T-helper 2 cell (primary cell): ENCODE measurements at places on chromosomes 4 and X.

DNA sequence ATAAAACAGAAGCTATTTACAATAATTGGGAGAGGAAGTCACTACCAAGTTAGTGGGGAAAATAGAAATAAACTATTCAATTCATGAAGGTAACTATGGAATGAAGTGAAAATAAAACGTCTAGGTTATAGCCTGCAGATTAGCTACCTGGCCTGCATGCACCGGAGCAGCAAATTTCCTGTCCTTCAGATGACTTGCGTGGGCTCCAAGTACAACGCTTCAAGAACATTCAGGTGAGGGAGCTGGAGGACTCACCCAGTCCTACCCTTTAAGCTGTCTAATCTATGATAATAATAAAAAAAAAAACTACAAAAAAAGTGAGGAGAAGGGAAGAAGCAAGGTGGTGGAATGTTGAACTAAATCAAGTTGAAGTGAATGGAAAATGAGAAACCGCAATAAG, 13.2 kb downstream of the C4orf54 start:
- no peak for DNase-seq

GRCh38 chrX:19168609-19169008, 46.3 kb upstream of the ADGRG2 start:
- no peak for DNase-seq

DNA sequence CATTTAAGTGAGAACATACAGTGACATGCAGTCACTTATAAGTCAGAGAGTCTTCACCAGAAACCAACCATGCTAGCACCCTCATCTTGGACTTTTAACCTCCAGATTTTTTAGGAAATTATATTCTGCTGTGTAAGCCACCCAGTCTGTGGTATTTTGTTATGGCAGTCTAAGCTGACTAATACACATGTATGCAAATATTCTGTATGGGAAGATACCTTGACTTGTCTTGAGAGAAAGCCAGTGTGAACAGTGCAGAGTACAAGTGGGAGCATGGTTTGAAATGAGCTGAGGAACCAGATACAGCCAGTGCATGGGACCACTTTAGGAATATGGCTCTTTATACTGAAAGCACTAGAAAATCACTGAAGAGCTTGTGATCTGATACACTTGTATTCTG, 110.4 kb upstream of the MAP9 start:
- no peak for DNase-seq

DNA sequence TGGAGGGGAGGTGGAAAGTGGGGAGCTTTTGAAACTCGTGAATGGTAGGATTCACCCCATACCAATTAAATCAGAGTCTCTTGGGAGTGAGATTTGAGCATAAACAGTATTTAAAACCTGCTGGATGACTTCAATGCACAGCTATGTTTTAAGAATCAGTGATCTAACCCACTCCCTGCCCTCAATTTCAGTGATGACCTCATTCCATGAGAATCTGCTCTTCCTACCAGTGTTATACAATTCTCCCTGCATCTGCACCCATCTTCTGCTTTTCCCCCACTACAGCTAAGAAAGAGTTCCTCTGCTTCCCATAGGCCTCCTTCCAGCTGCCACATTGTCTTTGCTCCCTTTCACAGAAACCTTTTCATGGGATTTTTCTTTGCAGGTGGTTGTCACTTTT, 18.3 kb upstream of the H2AZ1 start:
- DNase-seq, result no peak

GRCh38 chrX:131816551-131817136, 206.5 kb upstream of the STK26 start:
- DNase-seq, result peak; percentile 83

GRCh38 chr4:180696460-180697092, 1546.6 kb upstream of the TENM3 start:
- no peak for DNase-seq

GRCh38 chr4:41509451-41509866, 28.5 kb upstream of the LIMCH1 start:
- DNase-seq, result no peak

GRCh38 chr4:151888367-151888866, 127.6 kb upstream of the GATB start:
- no peak for DNase-seq

GRCh38 chrX:49075347-49075746, 1.5 kb upstream of the PRAF2 start:
- no peak for DNase-seq

DNA sequence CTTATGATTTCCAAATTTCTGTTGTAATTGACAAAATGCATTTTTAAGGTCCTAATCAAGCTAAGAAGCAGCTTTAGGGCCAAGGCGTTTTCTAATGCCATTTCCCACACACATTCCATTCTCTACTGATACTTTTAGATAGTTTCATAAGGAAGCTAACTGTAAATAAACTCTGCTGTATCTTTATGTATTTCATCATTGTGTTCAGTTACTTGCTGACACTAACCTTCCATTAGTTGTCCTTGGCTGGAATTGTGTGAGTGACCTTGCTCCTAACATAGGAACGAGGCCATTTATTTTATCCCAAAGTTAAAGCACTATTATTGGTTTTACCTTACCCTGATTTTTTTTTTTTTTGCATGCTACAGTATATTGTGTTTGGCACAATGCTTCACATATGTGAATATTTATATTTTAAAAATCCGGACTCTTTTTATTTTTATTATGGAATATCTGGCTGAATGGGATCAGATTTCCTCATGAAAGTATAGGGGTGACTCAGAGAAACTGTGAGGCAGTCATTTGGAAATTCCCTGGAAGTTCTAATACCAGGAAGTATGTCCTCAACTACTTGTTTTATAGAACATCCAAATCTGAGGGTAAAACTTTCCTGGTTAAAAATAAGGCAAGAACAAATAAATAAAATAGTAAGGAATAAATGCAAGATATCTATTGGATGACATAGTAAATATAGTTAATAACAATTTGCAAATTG, 62.7 kb upstream of the SORBS2 start:
- no peak for DNase-seq

- DNase-seq, result peak; percentile 31
Measured at GRCh38 chr4:48340276-48340964, 909 bp upstream of the SLAIN2 start.

DNA sequence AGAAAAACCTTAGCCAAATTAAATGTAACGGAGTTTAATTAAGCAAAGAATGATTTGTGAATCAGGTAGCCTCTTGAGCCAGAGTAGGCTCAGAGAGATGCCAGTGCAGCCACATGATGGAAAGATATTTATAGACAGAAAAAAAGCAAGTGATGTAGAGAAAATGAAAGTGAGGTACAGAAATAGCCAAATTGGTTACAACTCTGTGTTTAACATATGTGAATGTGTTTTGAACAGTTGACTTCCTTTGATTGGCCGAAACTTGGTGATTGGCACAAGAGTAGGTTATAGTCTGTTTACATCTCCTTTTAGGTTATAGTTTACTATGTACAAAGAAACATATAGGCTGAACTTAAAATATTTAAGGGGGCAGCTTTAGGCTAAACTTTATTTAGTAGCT, 459.9 kb upstream of the BOD1L1 start:
- no peak for DNase-seq

GRCh38 chr4:39446842-39447573, 11.7 kb downstream of the RPL9 start:
- peak; percentile 34 for DNase-seq

DNA sequence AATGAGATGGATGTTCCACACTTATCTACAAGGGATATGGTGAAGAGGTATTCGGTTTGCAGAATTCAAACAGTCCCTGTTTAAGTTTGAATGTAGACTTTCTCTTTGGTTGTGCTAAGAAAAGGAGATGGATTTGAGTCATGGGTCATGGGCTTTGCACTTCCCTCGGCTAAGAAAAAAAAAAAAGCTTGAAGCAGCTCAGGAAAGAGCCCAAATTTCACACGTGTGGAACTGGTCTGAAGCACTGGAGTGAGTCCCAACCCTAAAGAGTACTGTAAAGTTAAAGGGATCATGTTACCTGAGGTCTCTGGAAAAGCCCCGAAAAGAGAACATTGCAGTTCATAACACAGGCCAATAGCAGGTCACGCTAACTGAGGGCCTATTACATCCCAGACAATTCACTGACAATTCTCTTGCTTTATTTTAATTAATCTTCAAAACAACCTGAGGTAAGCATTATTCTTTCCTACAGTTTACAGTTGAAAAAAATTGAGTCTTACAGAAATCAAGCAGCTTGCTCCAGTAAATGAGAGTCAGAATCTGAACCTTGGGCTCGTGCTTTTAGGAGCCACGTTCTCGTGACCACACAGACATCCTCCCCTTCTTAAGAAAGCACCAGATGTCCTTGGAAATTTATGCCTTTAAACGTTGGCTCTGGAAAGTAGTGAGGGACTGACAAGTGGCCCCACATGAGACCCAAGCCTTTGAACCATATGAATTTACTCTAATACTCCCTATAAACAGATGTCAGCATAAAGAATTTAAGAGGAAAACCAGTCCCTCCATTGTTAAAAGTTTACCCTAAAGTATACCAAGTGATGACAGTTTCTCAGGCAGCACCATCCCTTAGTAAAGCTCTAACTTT, 89.3 kb downstream of the MAD2L1 start:
- no peak for DNase-seq

DNA sequence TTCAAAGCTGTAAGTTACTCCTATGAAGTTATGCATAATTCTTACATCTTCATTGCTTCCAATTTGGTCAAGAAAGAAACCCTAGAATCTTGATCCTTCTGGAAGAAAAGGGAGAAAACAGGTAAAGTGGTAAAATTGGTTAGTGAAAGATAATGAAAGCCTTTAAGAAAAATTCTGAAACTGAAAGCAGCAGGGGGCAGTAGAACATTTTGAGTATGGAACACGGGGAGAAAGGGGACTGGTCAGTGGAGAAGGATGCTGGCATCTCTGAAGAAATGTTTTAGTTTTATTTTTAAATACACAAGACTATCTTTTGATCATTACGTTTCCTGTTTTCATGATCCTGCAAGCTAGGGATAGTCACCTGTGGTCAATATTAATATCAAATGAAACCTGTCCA, 54.3 kb downstream of the SLIT2 start:
- DNase-seq, result no peak

DNA sequence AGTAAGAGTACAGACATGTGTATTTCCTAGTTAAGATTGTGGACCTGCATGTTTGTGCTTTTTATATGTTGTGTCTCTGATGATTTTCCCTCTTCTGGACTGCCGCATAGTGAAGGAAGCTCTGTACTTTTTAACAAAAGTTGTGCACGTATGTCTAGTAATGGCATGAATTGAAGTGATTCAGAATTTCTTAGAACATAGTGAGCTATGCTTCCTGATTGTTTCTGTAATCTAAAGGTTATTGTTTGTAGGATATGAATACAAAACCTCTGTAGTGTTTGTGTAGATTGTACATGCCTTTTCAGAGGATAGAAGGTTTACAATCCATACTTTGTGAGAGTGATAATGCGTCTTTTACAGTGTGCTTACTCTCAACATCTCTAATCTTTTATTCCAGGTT, 37.0 kb upstream of the NUDT6 start:
- no peak for DNase-seq

DNA sequence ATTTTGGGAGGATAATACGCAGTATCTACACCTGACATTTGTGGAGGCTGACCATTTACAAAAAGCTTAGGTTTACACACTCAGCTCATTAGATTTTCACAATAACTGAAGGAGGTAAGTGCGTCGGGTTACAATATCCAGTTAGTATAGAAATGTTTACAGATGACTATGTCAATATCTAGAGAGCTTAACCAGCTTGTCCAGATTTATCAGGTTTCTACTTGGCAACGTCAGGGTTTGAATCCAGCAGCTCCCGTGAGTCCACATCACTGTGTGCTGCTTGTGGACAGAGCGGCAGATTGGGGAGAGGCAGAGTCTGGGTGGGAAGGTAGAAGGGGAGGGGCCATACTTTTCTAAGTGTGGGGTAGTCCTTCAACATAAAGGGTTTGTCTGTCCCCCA, 28.3 kb downstream of the ARHGAP10 start:
- no peak for DNase-seq

- no peak for DNase-seq
Measured at GRCh38 chr4:2846172-2846571, 2.5 kb downstream of the ADD1 start.

- DNase-seq, result peak; percentile 95
Measured at GRCh38 chrX:119647552-119648420, 41.6 kb upstream of the NKRF start.

GRCh38 chr4:167185465-167185864, 48.8 kb downstream of the SPOCK3 start:
- DNase-seq, result no peak

- DNase-seq, result no peak
Measured at GRCh38 chr4:110270492-110271197, 72.2 kb upstream of the ELOVL6 start.

- DNase-seq, result no peak
Measured at GRCh38 chrX:43559644-43560043, 96.5 kb upstream of the MAOA start.

DNA sequence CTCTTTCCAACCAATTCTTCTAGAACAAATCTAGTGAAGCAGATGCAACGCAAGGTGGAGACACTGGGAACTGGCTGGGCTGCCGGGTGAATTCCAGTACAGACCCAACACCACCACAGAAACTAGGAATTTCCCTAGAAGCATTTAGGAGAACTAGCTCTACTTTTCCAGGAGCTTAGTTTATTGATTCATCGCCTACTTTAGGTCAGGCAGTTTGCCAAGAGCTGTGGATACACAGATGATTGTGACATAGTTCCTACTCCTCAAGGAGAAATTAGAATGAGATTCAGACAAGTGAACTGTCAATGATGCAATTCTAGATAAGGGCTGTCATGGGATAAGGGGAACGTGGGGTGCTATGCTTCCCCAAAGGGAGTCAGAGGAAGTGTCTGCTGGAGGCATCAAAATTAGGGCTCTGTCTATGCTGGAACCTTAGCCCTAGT, 350.0 kb downstream of the CAMK2D start:
- DNase-seq, result no peak

DNA sequence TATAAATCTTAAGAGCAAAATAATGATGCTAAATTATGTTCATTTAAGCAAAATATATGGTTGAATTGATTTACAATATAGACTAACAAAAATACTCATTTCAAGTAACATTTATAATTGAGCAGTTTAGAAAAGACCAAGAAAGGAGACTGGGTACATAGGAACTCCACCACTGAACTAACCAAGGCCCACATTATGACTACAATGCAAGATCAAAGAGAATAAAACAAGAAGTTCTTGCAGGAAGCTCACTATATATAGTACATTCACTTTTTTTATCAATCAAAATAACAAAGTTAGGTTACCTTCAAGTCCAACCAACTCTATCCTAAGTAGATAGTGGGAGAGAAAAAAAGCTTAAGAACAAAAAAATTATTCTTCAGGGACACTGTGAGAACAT, 8.0 kb downstream of the CHIC2 start:
- no peak for DNase-seq

- no peak for DNase-seq
Measured at GRCh38 chrX:34884817-34885216, 57.8 kb upstream of the FAM47B start.

- DNase-seq, result no peak
Measured at GRCh38 chr4:31051151-31051550, 331.0 kb downstream of the PCDH7 start.

- no peak for DNase-seq
Measured at GRCh38 chr4:54879576-54879975, 221.8 kb downstream of the KIT start.

- DNase-seq, result no peak
Measured at GRCh38 chr4:38514465-38515146, 149.4 kb upstream of the KLF3 start.
